ENCODE measurements at places on chromosomes 5 and 9.

- no peak for DNase-seq
These were observed 56.7 kb upstream of the CARTPT start for GRCh38 chr5:71662381-71662780.

DNA sequence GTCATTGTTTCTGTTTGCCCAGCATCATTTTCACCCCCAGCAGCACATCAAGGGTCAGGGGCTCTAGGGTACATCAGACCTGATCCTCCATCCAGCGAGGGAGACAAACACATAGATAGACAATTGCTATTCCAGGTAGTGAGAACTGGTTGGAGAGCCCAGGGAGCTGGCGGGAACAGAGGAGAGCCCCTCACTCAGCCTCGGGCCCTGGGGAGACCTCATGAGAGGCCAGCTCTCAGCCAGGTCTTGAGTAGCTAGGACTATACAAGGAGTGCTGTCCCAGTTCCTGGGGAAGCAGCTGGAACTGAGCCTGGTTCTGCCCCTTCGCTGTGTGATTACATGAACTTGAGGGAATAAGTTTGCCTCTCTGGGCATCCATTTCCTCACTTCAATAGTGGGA lies 80.3 kb downstream of the HRH2 start:
- DNase-seq, result no peak

GRCh38 chr5:115461506-115462290 lies 82.9 kb downstream of the FEM1C start:
- no peak for DNase-seq

DNA sequence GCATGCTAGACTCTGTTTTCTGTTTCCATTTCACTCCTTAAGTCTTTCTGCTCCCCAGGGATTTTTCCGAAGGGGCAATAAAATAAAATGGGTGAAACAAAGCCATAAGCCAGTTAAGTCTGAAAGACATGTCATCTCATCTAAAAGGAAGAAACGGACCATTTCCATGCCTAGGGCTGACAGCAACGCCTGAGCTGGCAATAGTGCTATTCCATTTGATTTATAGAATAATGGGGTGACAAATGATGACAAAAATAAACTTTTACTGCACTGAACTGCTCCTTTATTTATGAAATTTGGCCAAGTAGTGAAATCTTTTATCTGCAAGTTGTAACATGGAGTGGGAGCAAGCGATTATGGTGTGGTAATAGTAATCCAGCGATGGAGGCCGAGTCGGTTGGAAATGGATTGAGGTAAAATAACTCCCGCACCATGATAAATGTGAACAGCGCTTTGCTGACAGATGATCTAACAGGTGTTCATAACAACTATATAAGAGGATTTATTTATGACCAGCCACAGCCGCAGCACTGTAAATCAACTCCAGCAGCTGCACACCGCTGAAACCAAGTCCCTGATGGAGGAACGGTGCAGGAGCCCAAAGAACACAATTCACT lies 219.8 kb upstream of the TBCA start:
- no peak for DNase-seq

GRCh38 chr5:36948650-36949049 lies 72.1 kb downstream of the NIPBL start:
- no peak for DNase-seq

- no peak for DNase-seq
These were observed 743.0 kb upstream of the DMAC1 start for GRCh38 chr9:8542537-8542936.

GRCh38 chr9:30775236-30775635 lies 1609.2 kb upstream of the ACO1 start:
- DNase-seq, result no peak

DNA sequence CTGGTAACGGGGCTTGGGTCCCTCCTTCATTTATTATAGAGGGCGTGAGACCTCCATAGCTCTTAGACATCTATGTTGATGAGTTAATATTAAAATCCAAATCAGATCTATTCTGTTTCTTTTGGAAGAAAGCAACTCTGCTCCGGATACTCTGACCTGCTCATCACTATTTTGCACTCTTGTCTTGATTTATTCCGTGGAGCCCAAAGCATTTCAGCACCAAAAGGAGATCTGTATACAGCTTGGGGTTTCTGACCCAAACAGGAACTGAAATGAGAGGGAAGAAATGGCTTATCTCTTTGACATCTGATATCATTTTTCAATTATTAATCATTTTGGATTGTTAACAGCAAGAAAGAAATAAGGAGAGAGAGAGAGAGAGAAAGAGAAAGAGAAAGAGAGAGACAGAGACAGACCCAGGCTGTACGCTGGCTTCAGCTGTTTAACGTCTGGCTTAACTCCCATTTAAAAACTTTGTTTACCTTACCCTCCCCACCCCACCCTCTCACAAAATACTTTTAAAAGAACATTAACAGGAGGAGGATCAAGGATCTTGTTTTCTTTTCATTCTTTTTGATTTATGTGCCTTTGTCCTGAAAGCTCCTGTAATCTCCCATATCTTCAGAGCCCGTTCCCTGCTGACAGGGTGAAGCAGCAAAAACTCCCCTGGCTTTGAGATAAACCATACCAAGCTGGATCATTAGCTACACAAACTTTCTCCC lies 231.4 kb upstream of the TUT7 start:
- no peak for DNase-seq

DNA sequence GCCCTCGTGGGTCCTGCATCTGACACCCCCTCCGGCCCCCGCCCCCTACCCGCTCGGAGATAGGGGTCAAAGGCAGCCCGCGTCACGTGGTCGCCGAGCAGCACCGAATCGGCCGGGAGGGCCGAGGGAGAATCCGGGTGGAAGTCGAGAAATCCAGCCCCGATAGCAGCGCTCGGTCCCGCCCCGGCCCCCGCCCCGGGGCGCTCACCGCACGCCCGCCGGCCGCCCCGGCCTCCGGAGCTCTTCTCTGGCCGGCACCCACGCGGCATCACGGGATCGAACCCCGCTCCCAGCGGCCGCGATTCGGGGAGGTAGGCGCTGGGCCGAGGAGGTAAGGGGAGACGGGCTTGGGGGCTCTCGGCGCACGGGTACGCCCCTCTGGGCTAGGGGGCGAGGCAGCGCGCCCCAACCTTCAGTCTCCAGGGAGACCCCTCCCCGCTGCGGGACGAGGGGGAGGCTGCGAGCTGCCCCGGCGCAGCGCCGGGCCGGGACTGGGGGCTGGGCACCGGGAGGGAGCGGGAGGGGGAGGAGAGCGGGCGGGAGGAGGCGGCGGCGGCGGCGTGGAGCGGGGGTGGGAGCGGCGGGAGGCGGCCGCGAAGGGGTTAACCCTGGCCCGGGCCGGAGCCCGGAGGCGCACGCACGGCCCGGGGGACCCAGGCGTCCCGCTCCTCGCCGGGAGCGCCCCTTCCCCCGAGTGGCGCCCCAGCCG lies 22.1 kb upstream of the NDST1 start:
- peak; percentile 82 for DNase-seq

DNA sequence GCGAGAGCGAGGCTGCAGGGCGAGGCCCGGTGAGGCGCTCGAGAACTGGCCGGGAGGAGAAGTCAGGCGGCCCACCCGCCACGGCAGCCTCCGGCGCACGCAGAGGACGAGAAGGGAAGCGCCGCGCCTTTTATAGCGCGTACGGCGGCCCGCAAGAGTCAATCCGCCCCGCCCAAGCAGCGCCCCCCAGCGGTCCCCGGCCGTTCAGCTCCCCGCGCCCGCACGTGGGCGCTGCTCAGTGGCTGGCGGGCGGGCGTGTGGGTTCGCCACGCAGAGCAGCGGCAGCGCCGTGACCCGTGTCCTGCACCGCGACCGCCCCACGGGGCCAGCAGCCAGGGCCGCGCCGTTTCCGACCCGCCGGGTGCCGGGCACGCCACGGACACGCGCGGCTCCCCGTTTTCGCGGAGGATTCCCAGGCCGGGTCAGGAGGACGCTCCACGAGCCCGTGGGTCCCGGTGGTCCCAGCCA lies 14.6 kb downstream of the LCN10 start:
- DNase-seq, result peak; percentile 90

DNA sequence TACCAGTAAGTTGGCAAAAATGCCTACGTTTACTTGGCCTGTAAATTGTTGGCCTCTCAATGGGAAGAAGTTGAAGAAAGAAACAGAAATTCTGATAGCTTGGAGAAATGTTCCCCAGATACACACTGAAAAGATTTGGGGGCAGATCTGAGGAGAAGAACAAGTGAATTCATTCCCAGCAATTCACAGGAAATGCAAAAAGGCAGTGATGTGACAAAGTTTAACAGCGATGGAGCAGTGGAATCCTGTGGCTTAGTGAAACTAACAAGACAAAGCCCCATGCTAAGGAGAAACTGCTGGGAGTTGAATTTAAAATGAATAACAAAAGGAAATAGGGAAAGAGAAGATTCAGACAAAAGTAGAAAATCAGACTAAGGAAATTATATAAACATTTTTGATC lies 213.2 kb upstream of the EDIL3 start:
- no peak for DNase-seq

DNA sequence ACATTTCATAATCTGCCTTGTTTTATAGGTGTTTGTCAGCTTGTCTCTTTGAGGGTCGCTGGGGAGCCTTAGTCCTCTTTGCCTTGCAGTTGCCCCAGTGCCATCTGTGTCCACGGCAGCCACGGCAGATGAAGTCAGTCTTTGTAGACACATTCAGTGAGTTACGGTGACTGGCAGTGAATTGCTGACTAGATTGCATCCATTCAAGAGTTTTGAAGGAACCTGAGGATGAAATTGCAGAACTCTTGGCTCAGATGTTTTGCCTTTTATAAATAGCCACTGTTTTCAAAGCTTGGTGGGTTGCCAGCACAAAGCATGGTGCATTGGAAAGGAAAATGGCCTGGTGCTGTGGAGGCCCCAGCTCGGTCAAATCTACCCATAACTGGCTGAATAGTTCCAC lies 125.6 kb downstream of the TRIO start:
- DNase-seq, result no peak

DNA sequence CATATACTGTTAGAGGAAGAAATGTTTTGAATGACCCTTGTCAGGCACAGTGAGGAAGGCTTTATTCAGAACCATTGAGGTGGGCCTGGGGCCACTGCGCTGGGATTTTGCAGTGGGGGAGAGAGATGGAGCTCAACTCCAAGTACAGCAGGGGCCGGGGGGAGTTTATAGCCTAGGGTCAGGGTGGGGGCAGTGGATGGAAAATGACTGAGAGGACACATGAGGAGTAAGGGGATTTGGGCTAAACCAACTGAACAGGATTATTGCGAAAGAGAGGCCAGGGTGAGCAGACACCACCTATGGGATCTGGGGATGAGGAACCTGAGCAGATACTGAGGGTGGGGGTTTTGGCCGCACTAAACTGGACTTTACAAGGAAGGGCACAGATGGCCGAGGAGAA lies 6.3 kb downstream of the CEP72 start:
- no peak for DNase-seq

DNA sequence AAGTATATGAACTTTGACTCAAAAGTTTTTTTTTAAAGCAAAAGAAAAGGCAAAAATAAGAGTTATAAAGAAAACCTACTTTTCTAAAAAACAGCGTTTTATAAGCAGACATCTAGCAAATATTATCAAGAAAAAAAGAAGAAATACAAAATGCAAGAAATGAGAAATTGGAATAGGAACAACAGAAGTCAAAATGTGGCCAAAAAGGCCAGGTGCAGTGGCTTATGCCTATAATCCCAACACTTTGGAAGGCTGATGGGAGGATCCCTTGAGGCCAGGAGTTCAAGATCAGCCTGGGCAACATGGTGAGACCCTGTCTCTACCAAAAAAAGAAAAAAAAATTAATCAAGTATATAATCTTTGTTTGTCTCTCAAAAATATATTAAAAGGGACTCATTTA lies 35.9 kb downstream of the APTX start:
- no peak for DNase-seq

- DNase-seq, result no peak
These were observed 335.8 kb upstream of the TRPC7 start for GRCh38 chr5:136701191-136701590.

DNA sequence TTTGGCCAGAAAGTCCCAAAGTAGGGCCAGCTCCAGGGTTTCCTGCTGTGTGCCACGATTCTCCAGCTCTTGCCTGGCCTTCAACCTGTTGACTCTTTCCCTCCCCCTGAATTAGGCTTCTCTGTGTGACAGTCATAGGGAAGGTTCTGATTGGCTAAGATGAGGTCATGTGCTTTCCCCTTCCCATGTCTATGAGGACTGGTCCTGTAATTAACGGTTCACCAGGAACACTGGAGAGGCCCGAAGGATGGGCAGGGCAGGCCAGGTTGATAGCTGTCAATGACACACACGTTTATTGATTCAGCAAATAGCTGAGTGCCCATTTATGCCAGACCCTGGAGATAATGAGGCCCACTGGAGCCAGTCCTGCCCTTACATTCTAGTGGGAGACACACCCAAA lies 9.0 kb upstream of the PRR7 start:
- DNase-seq, result no peak

DNA sequence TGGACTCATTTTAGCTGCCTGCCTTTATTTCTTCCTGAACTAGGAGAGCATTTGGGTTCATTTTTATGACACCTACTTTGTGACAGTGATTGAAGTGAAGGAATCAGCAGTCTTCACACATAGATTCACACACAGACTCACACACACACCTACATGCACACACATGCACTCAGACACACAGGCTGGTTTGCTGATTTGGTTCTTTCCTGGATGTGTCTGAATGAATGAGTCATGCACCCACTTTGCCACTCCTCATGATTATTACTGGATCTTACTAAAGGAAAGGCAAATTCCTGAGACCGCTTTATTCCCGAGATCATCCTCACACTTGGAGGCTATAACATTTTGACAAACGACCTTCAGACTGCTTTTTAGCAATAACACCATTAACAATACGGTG lies 529.5 kb downstream of the AGTPBP1 start:
- DNase-seq, result no peak

- DNase-seq, result no peak
These were observed 701 bp upstream of the LMX1B start for GRCh38 chr9:126612813-126613641.

- DNase-seq, result no peak
These were observed 39.2 kb upstream of the SLC28A3 start for GRCh38 chr9:84379740-84380139.

DNA sequence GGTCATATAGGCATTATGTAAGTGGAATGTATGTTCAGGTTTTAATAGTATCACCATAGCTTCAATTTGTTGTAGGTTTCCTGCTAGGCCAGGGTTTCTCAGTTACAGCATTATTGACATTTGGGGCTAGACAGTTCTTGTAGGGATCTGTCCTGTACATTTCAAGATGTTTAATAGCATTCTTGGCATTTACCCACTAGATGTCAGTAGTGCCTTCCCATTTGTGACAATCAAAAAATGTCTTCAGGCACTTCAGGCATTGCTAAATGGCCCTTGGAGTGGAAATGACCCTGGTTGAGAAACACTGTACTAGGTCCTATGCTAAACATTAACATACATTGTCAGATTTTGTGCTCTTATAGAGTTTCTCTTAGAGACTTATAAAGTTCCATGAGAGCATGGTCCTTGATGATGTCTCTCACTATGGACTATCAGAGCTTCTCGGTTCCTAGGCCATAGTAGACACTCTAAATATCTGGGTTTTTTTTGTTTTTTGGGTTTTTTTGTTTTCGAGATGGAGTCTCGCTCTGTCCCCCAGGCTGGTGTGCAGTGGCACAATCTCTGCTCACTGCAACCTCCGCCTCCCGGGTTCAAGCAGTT lies 1.4 kb downstream of the KIF20A start:
- no peak for DNase-seq

GRCh38 chr5:174617285-174617684 lies 107.1 kb upstream of the MSX2 start:
- DNase-seq, result no peak

GRCh38 chr5:153402550-153402949 lies 87.9 kb upstream of the GRIA1 start:
- no peak for DNase-seq

Data from left hindlimb (tissue), 1 donor.